ENCODE measurements at places on chromosomes 5 and 9. TPM values are rescaled to one million over a fixed set of nuclear protein-coding genes. Genes with fewer than 3 reads are reported as not detected.

The DIPK1B gene
- not detected for total RNA-seq

The DND1 gene
- total RNA-seq = 5.1 TPM

DNA sequence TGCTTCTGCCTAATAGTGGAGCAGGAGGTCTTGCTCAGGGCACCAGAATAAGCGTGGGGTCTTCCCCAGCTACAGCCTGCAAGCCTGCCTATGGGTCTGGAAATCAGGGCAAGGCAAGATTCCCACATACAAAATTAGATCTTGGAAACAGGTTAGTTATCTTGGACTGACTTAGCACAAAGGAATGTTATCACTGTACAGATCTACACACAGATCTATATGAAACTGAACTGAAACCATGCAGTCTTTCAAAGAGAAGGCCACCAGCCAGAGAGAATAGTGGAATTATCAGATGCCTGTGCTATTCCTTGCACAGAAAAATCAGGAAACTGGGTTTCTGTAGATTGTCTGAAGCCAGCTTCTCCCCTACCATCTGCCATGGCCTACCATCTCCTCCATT, 585.7 kb downstream of the ACTL7B start:
- no peak for DNase-seq

GRCh38 chr5:141701360-141702119, 19.5 kb upstream of the ARAP3 start:
- DNase-seq = no peak

Measured in MCF 10A (cell line).